SJCRH30 (cell line): ENCODE measurements at places on chromosomes 1 and 21. TPM values are rescaled to one million over a fixed set of nuclear protein-coding genes. Genes with fewer than 3 reads are reported as not detected.

- H3K36me3 ChIP-seq = no peaks in the 10 kb centered on the region
- no peaks in the 10 kb centered on the region for H3K4me1 ChIP-seq
- no peak overlapping the region for H3K27ac ChIP-seq
- no peaks in the 10 kb centered on the region for H3K27me3 ChIP-seq
- DNase-seq = no peak
- no peak overlapping the region for H3K4me3 ChIP-seq
Observed at GRCh38 chr1:117689997-117690625, 84.3 kb downstream of the TENT5C start.

- no peak overlapping the region for H3K4me3 ChIP-seq
- no peak for DNase-seq
- no peak overlapping the region for H3K27ac ChIP-seq
- H3K4me1 ChIP-seq = no peaks in the 10 kb centered on the region
Observed at GRCh38 chr1:70963374-70963773, 84.2 kb downstream of the PTGER3 start.

DNA sequence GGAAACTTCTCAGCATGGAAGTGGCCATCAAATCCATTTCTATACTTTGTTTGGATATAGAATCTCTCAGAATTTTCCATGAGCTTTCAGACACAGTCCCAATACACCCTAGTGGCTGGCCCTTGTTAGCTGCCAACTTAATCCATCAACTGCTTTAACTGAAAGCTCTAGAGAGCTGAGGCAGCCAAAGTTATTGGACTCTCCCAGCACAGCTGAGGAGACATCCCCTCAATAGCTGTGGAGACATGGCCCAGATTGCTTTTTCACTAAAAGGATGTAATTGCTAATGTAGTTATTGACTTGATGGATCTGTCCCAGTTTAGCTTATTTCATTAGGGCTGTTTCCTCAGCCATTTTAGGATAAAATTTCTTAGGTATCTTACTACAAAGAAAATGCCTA, 94.8 kb upstream of the PRMT6 start:
- no peaks in the 10 kb centered on the region for H3K36me3 ChIP-seq
- no peak overlapping the region for H3K4me3 ChIP-seq
- no peak overlapping the region for H3K27ac ChIP-seq
- no peaks in the 10 kb centered on the region for H3K27me3 ChIP-seq
- DNase-seq = no peak
- H3K4me1 ChIP-seq = peaks cover 39% of the 10 kb centered on the region

S100A9 gene
- total RNA-seq = not detected in 2 replicates

GPR157 gene
- not detected in 2 replicates for total RNA-seq

KCNK2 gene
- total RNA-seq = not detected in 2 replicates

TNNI3K gene
- total RNA-seq = not detected in 2 replicates

RIPPLY3 gene
- not detected in 2 replicates for total RNA-seq
